Activated CD4-positive, alpha-beta memory T cell treated with anti-CD3 and anti-CD28 coated beads, Interleukin-2, amount 10 ng/mL, durations not matched to agents 7 days and 5 days (primary cell): ENCODE measurements at places on chromosomes 13 and 19.

DNA sequence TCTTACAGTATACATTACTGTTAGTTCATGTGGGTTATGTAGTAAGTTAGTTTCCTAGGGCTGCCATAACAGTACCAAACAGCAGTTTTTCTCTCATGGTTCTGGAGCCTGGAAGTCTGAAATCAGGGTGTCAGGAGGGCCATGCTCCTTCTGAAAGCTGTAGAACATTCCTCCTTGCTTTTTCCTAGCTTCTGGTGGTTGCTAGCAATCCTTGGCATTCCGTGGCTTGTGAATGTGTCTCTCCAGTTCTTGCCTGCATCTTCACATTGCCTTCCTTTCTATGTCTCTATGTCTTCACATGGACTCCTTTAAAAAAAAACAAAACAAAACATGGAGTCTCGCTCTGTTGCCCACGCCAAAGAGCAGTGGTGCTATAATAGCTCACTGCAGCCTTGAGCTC, 95.4 kb downstream of the WDFY2 start:
- no peak for DNase-seq

DNA sequence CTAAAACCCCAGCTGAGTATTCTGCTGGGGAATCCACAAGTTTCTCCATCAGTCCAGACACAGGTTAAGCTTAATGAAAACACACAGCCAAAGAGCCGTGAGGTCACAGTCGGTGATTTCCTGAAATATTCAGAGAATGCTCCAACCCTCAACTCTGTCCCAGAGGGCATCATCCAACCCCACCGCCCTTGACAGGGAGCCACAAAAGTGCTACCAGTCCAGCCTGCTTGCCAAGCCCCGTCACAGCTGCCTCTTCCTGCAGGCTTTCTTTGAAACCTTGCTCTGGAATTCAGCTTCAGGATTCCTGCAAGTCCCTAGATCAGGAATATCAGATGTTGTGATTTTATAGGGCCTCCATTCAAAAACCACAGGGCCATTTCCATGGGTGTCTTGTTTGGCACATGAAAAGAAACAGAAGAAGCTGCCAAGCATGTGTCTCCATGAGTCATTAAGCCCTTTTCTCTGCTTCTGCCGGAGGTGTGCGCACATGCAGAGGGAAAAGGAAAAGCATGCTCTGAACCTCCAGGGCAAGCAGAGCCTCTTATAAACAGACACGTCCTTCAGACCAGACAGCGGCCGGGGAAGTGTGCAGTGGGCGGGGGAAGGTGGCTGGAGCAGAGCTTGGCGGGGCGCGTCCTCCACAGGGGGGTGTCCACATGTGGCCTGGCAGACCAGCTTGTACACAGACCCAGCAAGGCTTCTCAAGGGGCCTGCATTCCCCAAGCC, 164.7 kb downstream of the KATNAL1 start:
- peak; percentile 53 for DNase-seq

- no peak for DNase-seq
Measured at GRCh38 chr19:14198384-14199376, 7.3 kb downstream of the ADGRL1 start.

- peak; percentile 31 for DNase-seq
Measured at GRCh38 chr19:55276720-55277430, 3.0 kb downstream of the HSPBP1 start.

DNA sequence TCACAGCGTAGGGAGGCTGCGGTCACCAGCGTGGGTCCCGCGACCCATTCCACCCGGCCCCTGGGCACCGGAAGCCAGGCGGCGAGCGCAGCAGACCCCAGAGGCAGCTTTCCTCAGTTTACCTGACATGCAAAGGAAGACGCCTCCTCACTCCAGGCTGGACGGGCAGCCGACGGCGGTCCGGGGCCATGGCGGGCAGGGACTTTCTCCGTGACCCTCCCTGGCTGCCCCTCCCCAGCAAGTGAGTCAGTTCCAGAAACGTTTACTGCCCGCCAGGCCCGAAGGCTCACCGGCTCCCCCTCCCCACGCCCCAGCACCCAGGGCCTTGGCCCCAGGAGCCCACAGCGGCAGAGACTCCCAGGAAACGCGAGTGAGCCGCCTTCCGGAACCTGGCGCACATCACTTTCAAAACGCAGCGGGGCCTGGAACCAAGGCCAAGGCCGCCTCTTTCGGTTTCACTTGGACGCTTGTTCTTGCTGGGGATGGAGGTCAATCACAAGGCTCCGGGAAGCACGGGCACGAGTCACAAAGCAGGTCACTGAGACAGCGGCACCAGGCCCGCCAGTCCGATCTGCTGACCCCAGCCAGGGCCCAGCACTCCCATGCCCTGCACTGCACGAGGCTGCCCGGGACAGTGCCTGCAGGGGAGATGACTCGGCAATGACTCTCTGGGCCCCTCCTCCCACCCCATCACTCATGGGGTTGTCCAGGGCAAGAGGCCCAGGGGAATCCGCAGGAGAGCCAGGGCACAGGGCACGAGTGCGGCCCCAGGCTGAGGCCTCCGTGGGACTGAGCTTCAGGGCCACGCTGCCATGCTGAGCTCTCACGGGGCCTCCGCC, 5.3 kb downstream of the SBNO2 start:
- no peak for DNase-seq

- no peak for DNase-seq
Measured at GRCh38 chr19:19485998-19486290, 29.4 kb downstream of the TSSK6 start.

GRCh38 chr13:33728271-33729037, 89.5 kb upstream of the RFC3 start:
- DNase-seq, result no peak

- DNase-seq, result peak; percentile 74
Measured at GRCh38 chr19:50461066-50461875, 15.0 kb upstream of the EMC10 start.

DNA sequence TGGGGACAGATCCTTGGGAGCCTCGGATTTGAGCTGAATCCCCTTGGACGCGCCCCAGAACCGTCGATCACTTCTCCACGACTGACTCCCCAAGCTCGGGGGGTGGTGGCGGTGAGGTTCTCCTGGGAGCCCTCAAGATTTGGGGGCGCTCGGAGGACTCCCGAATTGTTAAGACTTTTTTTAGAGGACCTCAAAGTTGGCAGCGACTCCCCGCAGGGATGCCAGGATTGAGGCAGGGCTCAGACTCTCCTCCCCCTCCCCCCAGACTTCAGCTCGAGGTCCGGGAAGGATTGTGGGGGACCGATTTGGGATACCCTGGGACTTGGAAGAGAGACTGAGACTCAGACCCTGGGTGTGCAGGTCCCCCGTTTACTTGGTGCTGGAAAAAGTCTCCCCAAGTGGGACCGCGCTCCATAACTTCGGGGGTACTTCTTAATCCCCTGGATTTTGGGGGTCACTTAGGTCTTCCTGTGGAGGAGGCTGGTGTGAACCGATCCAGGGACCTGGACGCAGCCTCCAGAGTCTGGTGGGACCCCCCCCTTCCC, 665 bp downstream of the VASP start:
- DNase-seq, result no peak

DNA sequence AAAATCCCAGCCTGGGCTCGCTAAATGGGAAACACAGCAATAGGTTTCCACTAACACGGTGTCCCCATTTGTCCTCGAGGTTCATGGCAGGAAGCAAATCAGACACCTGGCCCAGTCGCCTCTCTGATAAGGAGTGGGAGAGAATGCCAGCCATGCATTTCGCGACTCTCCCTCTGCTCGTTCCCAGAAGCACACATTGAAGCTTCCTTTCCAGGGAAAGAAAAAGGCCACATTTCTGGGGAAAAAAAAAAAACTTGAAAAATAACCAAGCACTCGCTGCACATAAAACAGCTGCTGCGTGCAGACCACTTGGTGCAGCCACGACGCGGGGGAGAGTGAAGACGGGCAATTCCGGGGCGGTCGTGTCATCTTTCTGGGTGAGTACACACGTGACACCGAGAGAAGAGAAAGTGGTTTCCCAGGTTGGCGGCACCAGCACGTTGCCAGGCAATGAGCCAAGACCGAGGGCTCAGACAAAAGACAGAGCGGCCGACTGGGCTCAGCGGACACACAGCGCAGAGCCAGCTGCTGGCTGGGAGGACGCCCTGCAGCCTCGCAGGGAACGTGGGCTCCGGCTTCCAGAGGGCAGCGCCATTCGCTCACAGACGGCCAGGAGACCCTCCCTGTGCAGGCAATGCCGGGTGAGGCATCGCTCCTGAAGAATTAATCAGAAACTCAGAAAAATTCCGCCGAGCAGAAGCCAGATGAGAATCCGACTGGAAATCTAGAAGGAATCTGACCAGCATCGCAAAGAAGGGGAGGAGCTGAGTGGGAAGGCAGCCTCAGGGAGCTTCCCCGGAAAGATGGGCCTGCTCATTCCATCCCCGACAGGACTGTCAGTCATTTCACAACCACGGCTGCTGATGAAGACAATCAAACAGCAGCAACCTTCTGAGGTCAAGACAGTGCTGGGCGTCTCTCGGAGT, 83.2 kb upstream of the IRS2 start:
- DNase-seq, result peak; percentile 21

- DNase-seq, result no peak
Measured at GRCh38 chr13:67619351-67619994, 389.3 kb upstream of the PCDH9 start.

- DNase-seq, result no peak
Measured at GRCh38 chr13:60335531-60335930, 61.5 kb upstream of the TDRD3 start.

- DNase-seq, result no peak
Measured at GRCh38 chr13:49367640-49368422, 76.0 kb downstream of the CAB39L start.

GRCh38 chr13:73910733-73911132, 223.5 kb downstream of the KLF12 start:
- no peak for DNase-seq

DNA sequence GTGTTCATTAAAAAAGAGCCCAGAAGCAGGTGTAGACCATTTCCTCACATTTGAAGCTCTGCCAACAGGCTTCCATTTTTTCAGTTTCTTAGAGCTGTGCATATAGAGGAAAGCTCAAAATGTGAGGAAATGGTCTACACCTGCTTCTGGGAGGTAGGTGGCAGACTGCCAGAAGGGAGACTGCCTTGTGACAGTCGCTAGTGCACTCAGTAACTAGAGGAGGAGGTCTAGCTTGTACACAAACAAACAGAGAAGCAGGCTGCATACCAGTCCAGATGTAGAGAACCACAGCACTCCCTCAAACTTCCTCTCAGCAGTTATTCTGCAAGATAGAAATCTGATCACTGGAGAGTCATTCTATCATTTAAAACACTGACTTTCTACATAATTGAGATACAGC, 800.2 kb downstream of the EFNB2 start:
- no peak for DNase-seq

GRCh38 chr13:63902141-63902540, 2486.5 kb upstream of the PCDH20 start:
- DNase-seq, result no peak

DNA sequence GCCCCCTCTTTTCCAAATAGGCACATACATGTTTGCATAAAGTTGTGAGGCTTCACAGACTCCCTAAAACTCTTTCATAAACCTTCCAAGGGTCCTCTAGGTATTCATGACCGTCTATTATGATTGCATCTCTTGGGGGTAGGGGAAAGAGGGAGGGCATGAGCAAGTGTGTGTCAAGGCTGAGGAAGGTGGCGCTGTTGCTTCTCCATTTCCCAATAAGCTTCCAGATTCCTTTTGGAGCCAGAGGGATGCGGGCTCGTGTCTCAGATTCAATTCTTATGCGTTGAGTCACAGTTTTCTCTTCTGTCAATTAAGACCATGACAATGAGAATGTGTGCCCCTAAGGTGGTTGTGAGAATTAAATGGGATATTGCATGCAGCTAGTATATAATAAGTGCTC, 51.0 kb upstream of the CYP2A7 start:
- DNase-seq, result no peak

GRCh38 chr13:29435125-29435911, 160.2 kb downstream of the SLC7A1 start:
- no peak for DNase-seq

GRCh38 chr13:32017474-32017873, 14.1 kb upstream of the FRY start:
- DNase-seq, result no peak

DNA sequence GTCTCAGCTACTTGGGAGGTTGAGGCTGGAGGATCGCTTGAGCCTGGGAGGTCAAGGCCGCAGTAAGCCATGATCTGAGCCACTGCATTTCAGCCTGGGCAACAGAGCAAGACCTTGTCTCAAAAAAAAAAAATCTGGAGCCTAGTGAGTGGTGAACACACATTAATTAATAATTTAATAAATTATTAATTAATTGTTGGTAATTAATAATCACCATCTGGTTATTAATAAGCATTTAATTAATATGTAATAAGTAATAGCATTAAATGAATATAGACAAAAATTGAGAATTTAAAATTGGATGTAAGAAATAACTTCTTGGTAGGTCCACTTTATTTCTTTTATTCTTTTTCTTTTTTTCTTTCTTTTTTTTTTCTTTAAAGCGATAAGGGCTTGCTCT, 31.9 kb upstream of the CEBPA start:
- DNase-seq, result no peak

DNA sequence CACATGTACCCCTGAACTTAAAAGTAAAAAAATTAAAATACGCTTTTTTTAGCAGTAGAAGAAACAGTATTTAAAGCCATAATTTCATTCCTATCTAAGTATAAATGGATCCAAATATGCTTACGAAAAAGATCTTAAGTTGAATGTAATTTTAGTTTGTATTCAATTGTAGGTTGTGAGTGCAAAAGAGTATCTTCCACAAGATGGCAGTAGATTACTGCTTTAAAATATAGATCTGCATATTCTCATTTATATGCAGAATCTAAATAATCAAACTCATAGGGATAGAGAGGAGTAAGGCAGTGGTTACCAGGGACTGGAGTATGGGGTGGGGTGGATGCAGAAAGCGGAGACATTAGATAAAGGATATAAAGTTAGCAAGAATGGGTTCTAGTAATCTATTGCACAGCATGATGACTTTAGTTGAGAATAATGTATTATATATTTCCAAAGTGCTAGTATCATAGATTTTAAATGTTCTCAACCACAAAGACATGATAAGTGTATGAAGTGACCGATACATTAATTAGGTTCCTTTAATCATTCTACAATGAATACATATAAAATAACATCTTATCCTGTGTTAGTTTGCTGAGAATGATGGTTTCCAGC, 14.2 kb downstream of the OR7A17 start:
- no peak for DNase-seq

DNA sequence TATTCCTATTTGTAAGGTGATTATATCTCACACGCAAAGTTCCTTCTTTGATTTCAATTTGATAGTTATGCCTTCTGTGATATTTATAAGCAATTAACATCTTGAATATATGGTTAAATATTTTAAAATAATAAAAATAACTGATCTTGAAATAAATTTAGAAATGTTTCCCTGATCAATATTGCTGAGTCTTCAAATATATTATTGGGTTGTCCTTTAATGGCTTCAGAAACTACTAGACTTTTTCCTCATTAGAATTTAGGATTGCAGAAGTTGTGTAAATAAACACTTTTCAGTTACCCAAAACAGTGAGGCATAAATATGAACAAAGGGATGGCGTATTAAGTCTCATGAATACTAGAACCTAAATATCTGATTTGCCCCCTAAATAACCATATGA, 252.3 kb upstream of the PRR20A start:
- no peak for DNase-seq
